GM12865 (cell line): ENCODE measurements at places on chromosomes 4 and X.
A peak's percentile ranks its signal among the peaks of the same experiment; 100 is the strongest.

GRCh38 chrX:102515975-102516941 is at the start of gene TMSB15A:
TSS of gene TMSB15A (minus strand) at chrX:102516739.
- DNase-seq: no peak

DNA sequence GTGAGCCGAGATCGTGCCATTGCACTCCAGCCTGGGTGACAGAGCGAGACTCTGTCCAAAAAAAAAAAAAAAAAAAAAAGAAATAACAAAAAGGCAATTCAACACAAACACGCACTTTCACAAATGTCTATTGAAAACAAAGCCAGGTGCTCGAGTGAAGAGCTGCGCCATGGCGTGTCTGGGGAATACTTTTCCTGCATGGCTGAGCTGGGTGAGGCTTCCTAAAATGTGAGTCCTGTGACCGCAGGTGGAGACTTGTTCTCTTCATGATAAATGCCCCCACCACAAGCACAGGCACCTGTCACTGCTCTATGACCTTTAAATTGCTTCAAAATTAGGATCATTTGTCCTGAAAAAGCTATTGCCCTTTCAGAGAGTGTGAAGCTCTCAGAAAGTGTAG is 4.0 kb upstream of the ABLIM2 start:
- peak; percentile 60 for DNase-seq

DNA sequence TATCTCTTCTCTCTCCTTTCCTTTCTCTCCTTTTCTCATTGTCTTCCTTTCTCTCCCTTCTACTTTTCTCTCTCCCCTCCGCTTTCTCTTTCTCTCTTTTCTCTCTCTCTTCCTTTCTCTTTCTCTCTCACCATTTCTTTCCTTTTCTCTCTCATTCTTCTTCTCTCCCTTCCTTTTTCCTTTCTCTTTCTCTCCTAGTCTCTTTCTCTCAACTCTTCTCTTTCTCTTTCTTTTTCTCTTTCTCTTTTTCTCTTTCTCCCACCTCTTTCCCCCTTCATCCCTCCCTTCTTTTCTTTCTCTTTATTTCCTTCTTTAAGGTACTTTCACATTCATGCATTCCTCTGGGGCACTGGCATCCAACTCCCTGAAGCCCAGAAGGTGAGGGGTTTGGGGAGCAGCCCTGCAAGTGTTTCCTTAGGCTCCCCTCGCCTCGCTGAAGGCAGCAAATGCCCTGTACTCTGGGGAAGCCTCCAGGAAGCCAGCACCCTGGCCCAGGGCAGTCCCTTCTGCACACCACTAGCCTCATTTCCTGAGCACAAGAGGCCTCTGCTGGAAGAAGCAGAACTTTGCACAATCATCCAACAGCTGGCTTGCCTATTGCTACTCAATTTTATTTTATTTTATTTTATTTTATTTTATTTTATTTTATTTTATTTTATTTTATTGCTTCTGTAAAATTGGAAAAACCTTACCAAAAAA is 124.2 kb downstream of the NFKB1 start:
- peak; percentile 81 for DNase-seq

DNA sequence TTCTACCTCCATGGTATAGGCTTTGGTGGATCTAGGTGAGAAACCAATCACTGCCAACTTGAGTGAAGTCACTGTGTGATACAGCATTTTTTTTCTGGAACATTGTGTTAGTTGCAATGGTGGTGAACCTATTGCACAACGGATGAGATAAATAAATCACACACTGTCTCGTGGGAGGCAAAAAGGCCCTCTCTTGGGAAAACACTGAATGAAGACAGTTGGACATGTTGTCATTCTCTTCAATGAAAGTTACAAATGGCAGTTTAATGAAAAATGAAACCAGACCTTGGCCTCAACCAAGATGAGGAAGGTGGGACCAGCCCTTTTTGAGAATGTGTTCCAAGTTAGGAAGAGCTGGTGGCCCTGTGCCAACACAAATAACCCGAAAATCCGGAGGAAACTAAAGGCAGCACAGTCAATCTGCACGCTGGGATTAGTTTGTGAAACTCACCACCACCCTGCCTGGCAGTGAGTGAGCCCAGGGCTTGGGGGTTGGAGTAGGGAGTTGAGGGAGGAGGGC is 5.4 kb upstream of the ADGRG2 start:
- DNase-seq: no peak

DNA sequence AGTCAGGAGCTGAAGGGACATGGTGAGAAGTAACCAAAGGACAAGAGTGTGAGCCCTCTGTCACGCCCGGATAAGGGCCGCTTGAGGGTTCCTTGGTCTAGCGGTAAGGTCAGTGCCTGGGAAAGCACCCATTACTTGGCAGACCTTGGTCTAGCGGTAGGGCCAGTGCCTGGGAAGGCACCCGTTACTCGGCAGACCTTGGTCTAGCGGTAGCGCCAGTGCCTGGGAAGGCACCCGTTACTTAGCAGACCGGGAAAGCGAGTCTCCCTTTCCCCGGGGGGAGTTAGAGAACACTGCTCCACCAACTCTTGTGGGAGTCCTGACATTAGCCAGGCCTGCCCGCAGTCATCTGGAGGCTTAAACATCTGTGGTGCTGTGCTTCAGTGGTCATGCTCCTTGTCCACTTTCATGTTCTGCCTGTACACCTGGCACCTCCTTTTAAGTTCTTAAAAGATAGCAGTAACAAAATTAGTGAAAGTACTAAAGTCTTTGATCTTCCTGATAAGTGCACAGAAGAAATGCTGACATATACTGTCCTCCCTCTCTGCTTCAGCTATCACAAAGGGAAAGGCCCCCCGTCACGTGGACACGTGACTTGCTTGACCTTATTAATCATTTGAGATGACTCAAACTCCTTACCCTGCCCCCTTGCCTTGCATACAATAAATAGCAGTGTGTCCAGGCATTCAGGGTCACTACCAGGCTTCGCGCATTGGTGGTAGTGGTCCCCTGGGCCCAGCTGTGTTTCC is 9.3 kb upstream of the SEC24B start:
- DNase-seq: peak; percentile 35

DNA sequence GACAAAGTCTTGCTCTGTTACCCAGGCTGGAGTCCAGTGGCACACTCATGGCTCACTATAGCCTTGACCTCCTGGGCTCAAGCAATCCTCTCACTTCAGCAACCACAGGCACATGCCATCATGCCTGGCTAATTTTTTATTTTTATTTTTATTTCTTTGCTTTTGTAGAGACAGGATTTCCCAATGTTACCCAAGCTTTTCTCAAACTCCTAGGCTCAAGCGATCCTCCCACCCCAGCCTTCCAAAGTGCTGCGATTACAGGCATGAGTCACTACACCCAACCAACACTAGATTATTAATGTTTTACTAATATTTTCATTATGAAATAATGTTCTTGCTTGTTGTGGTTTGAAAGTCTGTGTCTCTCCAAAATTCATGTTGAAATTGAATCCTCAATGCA is 5.2 kb upstream of the ACTRT1 start:
- DNase-seq: no peak

DNA sequence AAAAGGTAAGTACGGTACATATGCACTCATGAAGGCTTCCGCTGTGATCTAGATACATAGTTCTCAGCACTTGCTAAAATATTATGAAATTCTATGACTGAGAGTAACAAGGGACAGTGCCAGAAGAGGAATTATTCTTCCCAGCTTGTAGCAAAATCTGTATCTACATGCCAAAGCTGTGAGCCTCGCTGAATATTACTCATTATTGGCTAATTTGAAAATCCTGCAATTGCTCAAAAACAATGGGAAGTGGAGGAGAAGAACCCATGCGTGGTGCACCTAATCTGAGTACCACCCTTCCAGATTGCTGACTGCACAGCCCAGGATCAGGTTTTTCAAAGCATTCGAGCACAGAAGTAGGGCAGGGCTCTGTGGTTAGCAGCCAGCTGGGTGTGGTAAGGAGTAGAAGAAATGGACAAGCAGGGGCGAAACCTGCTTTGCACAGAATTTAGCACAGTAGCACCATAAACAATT is 17.4 kb upstream of the PDCL2 start:
- peak; percentile 2 for DNase-seq

DNA sequence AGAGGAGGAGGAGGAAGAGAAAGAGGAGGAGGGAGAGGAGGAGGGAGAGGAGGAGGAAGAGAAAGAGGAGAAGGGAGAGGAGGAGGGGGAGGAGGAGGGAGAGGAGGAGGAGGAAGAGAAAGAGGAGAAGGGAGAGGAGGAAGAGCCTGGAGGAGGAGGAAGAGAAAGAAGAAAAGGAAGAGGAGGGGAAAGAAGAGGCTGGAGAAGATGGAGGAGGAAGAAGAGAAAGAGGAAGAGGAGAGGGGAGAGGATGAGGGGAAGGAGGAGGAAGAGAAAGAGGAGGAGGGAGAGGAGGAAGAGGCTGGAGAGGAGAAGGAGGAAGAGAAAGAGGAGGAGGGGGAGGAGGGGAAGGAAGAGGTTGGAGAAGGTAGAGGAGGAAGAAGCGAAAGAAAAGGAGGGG is 46.0 kb upstream of the SHOX start:
- no peak for DNase-seq

- DNase-seq: no peak
These were observed 168.1 kb downstream of the FRAS1 start for GRCh38 chr4:78225236-78225635.

DNA sequence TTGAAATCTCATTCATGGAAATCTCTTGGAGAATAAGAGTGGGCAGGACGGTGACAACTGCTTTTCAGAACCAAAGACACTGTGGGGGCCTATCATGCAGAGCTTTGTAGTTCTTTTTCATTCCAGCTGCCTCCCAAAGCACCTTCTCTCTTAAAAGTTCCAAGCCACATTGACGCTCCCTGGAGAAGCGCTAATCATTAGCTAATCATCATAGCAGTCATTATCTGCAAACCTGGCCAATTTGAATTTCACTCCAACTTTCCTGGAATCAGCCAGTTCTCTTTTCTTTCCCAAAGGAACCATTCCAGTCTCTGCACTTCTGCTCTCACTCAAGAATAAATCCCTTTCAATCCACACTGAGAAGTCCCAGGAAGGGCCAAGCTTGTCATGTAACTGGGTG is 1144.1 kb upstream of the IGFBP7 start:
- no peak for DNase-seq

DNA sequence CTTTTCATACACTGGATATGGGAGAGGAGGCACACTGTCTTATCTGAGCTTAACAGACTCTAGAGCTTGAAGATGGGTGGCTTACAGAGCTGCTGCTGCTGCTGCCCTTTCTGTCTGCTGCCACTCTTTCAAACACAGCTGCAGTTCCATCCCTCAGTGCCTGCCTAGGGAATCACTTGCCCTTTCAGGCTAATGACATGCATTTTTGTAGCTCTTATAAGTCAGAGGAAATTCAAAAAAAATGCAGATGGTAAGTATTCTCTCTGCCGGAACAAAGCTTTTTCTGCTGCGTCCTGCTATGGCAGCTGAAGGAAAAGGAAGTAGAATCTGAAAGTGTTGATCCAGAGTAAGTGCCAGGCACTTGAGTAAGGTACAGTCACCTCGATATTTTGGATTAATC is 460.4 kb upstream of the DIAPH2 start:
- DNase-seq: no peak

- DNase-seq: no peak
These were observed 80.0 kb downstream of the KCTD8 start for GRCh38 chr4:44368413-44369167.

DNA sequence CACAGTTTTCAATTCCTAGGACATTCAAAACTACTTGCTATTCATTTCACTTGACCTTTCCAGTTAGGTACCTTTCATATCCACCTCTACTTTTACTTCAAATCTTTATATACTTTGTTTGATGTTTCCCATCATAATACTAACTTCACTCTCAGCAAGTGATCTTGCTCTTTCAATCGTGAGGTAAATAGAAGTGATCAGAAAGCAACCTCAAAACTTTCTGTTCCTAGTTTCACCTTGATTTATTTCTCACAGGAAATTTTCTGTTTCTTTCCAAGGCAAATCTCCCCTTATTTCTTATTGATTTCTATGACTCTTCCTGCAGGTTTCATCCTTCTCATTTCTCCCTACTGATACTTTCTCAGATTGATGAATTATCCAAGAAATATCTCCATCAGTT is 623.5 kb downstream of the FSTL5 start:
- DNase-seq: peak; percentile 7

DNA sequence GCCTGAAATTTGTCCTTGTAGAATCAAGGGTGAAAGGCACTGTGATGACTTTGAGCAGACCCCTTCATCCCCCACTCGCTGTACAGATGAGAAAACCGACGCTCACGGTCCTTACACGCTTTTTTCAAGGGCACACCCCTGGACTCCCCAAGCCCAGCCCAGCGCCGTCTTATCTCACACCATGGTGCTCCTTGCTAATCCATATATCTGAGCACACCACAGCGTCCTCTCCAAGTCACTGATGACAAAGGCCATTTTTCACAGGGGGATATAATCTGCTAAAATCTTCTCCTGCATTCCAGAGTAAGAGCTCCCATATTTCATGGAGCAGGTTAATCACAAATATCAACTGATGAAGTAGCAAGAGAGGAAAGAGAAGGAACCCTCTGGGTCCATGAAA is 486.3 kb downstream of the BCOR start:
- DNase-seq: no peak

DNA sequence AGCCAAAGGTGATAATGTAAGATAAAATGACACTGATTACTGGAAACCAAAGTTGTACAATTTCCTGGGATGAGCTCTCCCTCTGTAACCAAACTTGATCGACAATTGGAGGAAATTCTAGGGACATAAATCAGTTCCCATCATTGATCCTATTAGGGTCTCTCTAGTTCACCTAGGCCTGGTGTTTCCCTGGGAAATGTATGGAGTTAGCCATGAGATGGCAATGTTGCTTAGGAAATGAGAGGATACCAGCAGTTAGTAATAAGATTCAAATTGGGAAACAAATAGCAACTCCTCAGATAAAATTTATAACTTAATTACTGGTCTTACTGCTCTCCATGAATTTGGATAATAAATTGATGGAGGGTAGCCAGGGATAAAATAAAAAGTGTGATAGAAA is 52.2 kb downstream of the SPATA18 start:
- DNase-seq: no peak

- no peak for DNase-seq
These were observed 66.9 kb upstream of the PCDH7 start for GRCh38 chr4:30653291-30653690.

GRCh38 chrX:72305286-72306084 is at the start of gene CITED1:
TSS of gene CITED1 (minus strand) at chrX:72305914. CDS start at chrX:72302869, 3,045 bp downstream.
- DNase-seq: no peak

DNA sequence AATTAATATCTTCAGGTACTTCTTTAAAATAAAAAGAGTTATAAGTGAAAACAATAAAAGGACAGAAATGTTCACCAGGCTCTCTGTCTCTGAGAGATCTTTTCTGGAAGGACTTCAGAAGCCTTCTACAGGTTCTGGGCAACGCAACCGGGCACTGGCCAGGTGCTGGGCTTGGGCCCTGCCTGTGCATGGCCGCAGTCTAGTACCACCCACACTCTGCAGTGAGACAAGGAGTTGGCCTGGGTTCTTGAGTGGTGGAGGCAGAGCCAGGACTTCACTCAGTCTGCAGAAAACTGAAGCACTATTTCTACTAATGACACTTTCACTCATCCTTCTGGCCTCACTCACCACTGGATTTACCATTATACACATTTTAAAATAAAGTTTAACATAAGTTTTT is 21.8 kb downstream of the TAPT1 start:
- DNase-seq: no peak

- DNase-seq: no peak
These were observed 60.9 kb downstream of the ARHGEF38 start for GRCh38 chr4:105613306-105613705.
